ENCODE measurements at places on chromosomes 5 and 9. TPM values are rescaled to one million over a fixed set of nuclear protein-coding genes. Genes with fewer than 3 reads are reported as not detected.

The NSA2 gene
- 38.7 TPM for total RNA-seq

The PCDHGA11 gene
- 1.2 TPM for total RNA-seq

The TRAF1 gene
- total RNA-seq: 3.1 TPM

The SPINK13 gene
- not detected for total RNA-seq

The OTULIN gene
- 21.6 TPM for total RNA-seq

The PCDH12 gene
- 0.32 TPM for total RNA-seq

The FREM1 gene
- total RNA-seq: 5.2 TPM

The TNFSF8 gene
- total RNA-seq: 0.55 TPM

The SH3TC2 gene
- total RNA-seq: 0.26 TPM

The BTNL8 gene
- not detected for total RNA-seq

The OLFM1 gene
- 5.9 TPM for total RNA-seq

The CTNND2 gene
- total RNA-seq: 62.8 TPM

The TRIM7 gene
- total RNA-seq: 11.1 TPM

The PLEKHG4B gene
- total RNA-seq: 0.52 TPM

The NUTM2F gene
- total RNA-seq: not detected

The CXCL14 gene
- 14.3 TPM for total RNA-seq

The C9orf153 gene
- total RNA-seq: 0.14 TPM

The DMRT2 gene
- not detected for total RNA-seq

The QSOX2 gene
- 6.8 TPM for total RNA-seq

The SHISAL2B gene
- total RNA-seq: 1.9 TPM

The SOWAHA gene
- total RNA-seq: 1.9 TPM

The SPATA31C1 gene
- total RNA-seq: not detected

The PCDHB11 gene
- total RNA-seq: 7.5 TPM

The FGF10 gene
- total RNA-seq: 5.8 TPM

The LHX3 gene
- total RNA-seq: not detected

The DOK3 gene
- 3.2 TPM for total RNA-seq

The BRINP1 gene
- total RNA-seq: not detected

The MCTP1 gene
- total RNA-seq: 5.8 TPM

The ZFP37 gene
- 1.5 TPM for total RNA-seq

The PTGS1 gene
- 0.92 TPM for total RNA-seq

The PCDHA6 gene
- total RNA-seq: 0.92 TPM

The ODF2 gene
- total RNA-seq: 14.5 TPM

The INVS gene
- 3.7 TPM for total RNA-seq

The PPP3R2 gene
- not detected for total RNA-seq

The BICD2 gene
- 5.6 TPM for total RNA-seq

The ANGPTL2 gene
- 4.2 TPM for total RNA-seq

The NTRK2 gene
- 27.3 TPM for total RNA-seq

The GRAMD2B gene
- 7.1 TPM for total RNA-seq

The BDP1 gene
- 8.8 TPM for total RNA-seq

The SLC6A3 gene
- not detected for total RNA-seq

The ANXA2R gene
- total RNA-seq: 0.39 TPM

The BARHL1 gene
- not detected for total RNA-seq

The ZNF462 gene
- 12.6 TPM for total RNA-seq

The HTR1A gene
- total RNA-seq: not detected

The PCDHA3 gene
- 0.24 TPM for total RNA-seq

The RMRP gene
- total RNA-seq: 14,448 TPM

The TXNDC8 gene
- not detected for total RNA-seq

The KIF4B gene
- not detected for total RNA-seq

The ALDH1A1 gene
- 179 TPM for total RNA-seq

The PTPRD gene
- 21.7 TPM for total RNA-seq

The CTNNAL1 gene
- 13.5 TPM for total RNA-seq

The N4BP3 gene
- 1.1 TPM for total RNA-seq

The GRXCR2 gene
- total RNA-seq: not detected

The PCDHB4 gene
- total RNA-seq: 5.1 TPM

The C5orf58 gene
- not detected for total RNA-seq

The FBP2 gene
- total RNA-seq: 0.46 TPM
